Choroid plexus epithelial cell (primary cell): ENCODE measurements at places on chromosomes 6 and 20.
A peak's percentile ranks its signal among the peaks of the same experiment; 100 is the strongest.

DNA sequence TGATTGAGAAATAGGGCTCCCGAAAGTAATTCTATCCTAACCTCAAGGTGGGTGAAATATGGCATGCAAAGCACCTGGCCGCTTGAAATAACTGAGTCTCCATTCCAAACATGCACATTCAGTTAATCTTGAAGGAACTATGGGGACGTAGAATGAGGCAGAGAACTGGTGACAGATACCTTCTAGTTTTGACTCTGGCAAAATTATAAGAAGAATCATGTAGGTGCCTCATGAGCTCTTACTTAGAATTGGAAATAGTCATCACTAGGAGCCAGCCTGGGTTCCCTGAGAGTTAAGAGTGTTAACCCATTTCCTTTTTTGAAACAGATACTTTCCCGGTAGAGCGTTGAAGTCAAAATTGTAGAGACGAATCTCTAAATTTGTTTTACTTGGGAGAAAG lies 49.3 kb downstream of the RPF2 start:
- no peak for DNase-seq

- peak; percentile 52 for DNase-seq
Measured at GRCh38 chr20:32577657-32578056, 7.5 kb downstream of the NOL4L start.

GRCh38 chr20:15220778-15221565 lies 883.6 kb upstream of the FLRT3 start:
- DNase-seq = peak; percentile 14

- no peak for DNase-seq
Measured at GRCh38 chr20:31568773-31569162, 36.3 kb upstream of the ID1 start.

DNA sequence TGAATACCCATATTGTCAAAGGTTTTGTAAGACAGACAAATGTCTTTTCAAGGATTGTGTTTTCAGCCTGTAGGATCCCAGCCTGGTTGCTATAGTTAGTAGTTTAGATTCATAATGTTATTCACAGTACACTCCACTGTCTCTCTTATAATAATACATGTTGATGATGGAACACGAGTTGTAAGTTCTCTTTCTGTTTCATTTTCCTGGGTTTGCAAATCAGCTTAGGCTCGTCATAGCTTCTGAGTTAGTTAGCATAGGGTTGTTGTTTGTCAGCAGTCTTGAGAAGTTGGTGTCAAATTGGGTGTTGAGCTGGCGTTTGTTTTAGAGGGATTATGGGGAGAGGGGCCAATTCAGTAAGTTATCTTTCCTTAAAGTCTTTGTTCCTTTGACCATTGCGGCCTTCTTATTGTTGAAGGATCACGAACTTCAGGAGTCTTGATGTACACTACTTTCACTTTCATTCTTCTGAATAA lies 45.8 kb downstream of the QKI start:
- DNase-seq = peak; percentile 63

DNA sequence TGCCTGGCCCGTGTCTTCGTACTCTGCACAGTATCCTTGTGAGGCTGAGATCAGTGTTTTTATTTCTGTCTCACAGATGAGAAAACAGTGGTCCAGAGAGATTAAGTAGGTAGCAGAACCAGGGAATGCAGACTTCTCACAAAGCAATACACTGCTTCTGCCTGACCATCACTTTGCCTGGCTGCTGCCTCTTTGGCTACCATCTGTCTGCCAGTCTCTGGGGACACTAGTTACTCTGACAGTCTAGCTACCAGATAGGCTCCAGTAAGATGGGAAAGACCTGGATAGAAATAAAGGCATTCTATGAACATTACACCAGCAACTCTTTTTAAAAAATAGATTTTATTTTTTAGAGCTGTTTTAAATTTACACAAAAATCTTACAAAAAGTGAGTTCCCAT lies 96.9 kb downstream of the PHACTR3 start:
- DNase-seq = no peak

GRCh38 chr6:128216917-128217316 lies 303.5 kb downstream of the PTPRK start:
- DNase-seq = no peak

DNA sequence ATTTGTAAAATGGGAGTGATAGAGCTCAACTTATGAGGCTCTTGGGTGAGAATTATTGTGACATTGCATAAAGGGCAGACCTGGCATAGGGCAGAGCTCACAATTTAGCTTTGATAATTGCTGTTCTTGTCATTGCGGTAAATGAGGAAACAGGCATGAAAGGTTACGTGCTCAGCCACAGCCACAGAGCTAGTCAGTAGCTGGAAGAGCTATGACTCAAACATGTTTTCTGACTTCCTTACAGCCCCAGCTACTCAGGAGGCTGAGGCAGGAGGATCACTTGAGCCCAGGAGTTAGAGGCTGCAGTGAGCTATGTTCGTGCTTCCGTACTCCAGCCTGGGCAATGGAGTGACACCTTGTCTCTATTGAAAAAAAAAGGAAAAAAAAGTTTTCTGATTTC lies 3.5 kb upstream of the GHRH start:
- no peak for DNase-seq

DNA sequence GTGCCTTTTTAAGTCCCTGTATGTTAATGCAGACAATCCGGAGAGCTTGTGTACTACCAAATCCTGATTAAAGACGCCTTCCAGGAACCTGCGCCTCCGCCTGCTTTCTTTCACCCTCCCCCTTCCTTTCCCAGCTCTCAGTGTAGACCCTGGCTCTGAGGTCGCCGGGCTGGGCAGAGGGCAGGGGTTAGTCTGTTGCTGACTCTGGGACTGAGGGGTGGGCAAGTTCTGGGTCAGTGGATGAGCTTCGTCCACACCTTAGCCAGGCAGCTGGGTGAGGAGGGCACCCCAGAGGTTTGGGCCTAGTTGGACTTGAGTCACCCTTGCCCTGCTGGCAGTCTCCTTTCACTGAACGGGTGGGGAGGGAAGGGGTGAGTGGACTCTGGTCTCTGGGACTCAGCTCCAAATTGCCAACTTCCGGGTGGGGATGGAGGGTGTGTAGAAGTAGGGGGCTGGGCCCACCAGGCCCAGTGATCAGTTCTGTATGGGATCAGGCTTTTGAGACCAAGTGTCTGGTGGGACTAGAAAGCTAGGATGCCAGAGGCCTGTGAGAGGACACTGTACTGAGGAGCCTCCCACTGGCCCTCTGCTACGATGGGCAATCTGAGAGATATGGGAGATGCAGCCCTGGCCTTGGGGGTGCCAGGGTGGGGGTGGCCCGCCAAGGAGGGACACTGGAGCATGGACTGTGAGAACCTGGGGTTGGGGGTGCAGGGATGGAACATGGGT lies 21.3 kb upstream of the SLC22A7 start:
- DNase-seq = no peak
